ENCODE measurements at places on chromosomes 4 and X.

DNA sequence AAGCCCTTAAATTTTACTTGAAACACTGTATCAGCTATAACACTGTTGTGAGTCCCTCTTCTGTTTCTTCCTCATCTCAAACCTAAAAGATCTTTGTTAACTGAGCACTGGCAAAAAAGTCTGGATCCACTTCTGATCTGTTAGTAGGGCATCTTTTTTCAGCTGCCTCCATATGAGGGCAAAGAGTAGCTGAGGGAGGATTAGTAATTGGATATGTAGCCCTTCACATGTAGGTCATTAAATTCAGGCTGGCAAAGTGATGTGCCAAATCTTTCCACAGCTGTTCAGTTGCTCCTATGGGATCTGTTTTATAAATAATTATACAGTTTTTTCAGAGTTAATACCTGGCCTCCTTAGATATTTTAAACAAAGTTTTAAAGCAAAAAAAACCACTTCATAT, 1.1 kb upstream of the TRMT10A start:
- no peak for DNase-seq

DNA sequence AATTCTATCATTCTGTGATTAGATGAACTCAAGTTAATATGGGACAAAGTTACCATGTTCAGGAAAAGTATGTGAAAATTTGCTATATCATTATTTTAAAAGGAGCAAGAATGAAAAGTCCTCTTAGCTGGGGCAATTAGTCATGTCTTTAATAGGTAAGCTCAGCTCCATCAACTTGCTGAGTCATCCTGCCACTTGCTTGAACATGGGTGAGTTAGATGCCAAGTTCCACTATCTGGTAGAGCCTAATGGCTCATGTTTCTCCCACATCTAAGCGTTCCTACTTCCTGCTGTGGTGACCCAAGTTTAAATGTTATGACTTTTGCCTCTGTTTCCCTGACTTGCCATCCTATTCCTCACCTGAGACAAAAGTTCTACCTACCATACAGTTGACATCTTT, 276.8 kb downstream of the ZNF674 start:
- DNase-seq = no peak

DNA sequence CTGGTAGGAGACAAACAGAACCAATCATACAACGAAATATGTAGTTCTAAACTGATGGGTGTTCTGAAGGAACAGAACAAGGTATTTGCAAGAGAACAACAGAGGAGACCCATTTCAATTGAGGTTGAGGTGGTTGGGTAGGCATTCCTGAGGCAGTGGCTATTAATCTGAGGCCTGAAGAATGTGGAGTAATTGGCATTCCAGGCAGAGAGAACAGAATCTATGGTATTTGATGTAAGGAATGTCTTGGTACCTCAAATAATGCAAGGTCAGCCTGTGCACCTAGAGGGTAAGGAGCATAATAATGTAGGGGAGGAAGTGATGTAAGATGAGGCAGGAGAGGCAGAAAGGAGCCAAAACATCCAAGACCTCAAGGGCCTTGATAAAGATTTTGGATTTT, 109.5 kb upstream of the TEX13C start:
- no peak for DNase-seq

GRCh38 chr4:168257768-168258167, 60.8 kb downstream of the DDX60 start:
- DNase-seq = no peak

DNA sequence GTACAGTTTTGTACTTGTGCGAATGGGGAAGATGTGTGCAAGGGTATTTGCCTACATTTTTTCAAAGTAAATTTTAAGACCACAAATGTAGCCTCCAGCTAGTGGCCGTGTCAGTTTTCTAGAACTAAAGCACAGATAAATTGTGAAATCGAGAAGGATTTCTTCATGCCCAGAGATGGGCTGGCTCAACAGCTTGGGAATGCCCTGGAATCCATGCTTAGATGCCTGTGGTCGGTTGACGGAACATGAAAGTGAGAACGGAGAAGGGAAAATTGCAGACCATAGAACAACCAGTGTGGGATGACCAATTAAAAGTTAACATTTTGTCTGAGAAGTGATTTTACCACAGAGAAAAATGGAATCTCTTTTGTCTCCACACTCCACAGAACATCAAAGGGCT, 73.2 kb upstream of the VCX2 start:
- DNase-seq = no peak

DNA sequence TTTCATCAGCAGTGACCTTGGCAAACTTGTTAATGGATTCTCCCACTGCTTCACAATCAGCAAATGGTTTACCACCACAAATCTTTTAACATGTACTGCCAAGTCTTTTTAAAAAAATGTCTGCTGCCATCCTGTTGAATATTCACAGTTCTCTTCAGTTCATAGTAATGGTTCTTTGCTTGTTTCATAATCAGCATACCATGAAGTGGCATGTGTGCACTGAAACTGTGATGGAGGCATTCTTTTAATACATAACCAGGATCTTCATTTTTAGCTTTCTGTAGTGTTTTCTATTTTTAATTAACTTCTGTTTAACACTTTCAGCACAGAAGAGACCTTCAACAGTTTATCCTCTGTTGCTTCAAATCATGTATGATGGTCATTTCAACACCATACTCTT, 230.1 kb upstream of the ARSJ start:
- DNase-seq = no peak

GRCh38 chrX:16985286-16985685, 38.8 kb downstream of the REPS2 start:
- DNase-seq = no peak

DNA sequence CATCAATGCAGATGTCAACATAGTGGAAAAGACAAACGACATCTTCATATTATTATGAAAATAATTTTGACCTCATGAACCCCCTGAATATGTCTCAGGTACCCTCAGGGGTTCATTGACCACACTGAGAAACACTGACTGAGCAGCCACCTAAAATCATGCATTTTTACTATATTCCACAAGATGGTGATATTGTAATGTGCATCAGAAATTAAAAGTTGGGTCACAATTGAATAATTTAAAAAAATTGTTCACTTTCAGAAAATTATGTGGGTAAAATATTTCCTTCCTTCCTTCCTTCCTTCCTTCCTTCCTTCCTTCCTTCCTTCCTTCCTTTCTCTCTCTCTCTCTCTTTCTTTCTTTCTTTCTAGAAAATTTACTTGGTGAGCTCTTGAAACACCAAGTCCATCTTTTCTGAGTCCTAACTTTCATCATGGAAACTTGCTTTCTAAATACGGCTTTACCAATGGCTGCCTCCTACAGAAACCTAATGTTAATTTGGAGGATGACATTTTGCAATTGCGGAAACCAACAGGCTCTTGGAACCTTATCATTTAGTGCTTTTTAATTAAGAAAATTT, 103.6 kb downstream of the RTL3 start:
- DNase-seq = no peak

GRCh38 chrX:70592091-70592490, 147.5 kb downstream of the DLG3 start:
- no peak for DNase-seq

- no peak for DNase-seq
Observed at GRCh38 chrX:94645726-94646125, 971.7 kb downstream of the FAM133A start.

- no peak for DNase-seq
Observed at GRCh38 chr4:138404251-138404650, 162.1 kb upstream of the SLC7A11 start.

DNA sequence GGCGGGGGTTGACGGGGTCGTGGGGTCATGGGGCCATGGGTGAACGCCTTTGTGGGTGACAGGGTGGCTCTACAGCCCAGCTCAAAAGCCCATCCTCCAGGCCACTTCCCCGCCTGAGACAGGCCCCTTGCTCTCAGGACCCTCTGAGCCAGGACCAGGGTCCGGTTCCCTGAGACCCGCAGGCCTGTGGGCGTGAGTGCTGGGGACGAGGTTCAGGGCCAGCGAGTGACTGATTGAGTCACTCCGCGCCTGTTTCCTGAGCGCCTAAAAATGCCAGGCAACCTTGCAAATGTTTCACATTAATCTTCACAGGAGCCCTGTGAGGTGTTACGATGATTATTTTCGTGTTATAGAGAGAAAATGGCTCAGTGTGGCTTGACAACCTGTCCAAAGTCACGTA, 97.8 kb downstream of the ZNF674 start:
- no peak for DNase-seq

GRCh38 chrX:2410279-2411020, 90.3 kb downstream of the DHRSX start:
- DNase-seq = no peak

- no peak for DNase-seq
Observed at GRCh38 chr4:77002321-77003107, 53.0 kb downstream of the SEPTIN11 start.

DNA sequence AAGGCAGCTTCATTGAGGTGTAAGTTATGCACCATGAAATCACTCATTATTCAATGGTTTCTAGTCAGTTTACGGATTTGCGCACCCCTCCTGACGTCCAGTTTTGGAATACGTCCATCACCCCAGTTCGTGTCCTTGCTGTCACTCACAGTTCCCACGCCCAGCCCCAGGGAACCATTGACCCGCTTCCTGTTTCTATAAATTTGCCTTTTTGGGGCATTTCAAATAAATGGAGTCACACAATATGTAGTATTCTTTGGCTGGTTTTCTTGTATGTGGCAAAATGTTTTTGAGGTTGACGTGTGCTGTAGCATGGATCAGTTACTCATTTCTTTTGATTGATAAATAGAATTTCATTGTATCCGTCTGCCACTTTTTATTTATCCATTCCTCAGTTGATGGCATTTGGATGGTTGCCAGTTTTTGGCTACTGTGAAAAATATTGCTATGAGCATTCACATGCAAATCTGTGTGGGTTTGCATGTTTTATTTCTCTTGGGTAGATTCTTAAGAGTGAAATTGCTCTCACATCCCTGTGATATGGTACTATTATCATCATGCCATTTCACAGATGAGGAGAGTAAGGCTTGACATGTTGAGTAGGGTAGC, 18.4 kb upstream of the SORCS2 start:
- DNase-seq = no peak

- DNase-seq = no peak
Observed at GRCh38 chr4:24777536-24778463, 17.6 kb upstream of the SOD3 start.

GRCh38 chr4:101355246-101355645, 7.9 kb upstream of the PPP3CA start:
- DNase-seq = no peak

- DNase-seq = no peak
Observed at GRCh38 chr4:180542445-180543100, 1700.6 kb upstream of the TENM3 start.

DNA sequence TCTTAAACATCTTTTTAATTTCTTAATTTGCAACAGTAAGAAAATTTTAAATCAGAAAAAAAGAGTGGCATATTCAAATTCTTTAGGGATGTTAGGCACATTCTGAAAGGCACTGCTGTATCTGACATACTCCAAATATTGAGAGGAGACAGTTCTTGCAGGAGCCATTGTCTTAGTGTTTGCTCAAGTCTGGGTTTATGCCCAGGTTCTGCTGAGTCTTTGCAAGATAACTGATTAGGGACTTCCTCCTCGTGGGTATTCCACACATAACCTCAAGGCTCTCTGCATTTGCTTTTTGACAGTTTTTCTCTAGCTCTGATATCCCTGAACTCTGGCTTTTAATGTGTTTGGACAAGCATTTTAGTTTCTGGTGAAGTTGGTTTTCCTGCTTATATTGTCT, 52.6 kb downstream of the RPS3A start:
- DNase-seq = no peak

GRCh38 chr4:26325191-26325590, 4.4 kb downstream of the RBPJ start:
- no peak for DNase-seq

- DNase-seq = no peak
Observed at GRCh38 chrX:111041018-111041462, 55.0 kb upstream of the PAK3 start.

GRCh38 chr4:181559637-181560036, 683.6 kb upstream of the TENM3 start:
- DNase-seq = no peak

DNA sequence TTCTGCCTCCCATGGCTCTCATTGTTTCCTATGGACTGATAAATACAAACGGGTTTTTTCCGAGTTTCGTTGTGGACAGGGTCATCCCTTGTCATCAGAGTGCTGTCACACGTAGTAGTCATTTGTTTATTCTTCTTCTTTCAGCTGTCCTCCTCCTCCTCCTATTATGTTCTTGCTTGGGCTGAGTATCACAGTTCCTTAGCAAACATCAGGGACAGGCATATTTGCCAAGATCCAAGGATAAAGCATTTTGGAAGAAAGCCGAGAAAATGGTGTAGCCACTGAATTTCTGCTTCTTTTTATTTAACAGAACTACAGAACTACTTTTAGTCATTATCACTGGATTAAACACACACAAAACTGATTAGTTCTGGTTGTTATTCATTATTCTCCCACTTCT, 167.9 kb downstream of the MAML3 start:
- DNase-seq = no peak

DNA sequence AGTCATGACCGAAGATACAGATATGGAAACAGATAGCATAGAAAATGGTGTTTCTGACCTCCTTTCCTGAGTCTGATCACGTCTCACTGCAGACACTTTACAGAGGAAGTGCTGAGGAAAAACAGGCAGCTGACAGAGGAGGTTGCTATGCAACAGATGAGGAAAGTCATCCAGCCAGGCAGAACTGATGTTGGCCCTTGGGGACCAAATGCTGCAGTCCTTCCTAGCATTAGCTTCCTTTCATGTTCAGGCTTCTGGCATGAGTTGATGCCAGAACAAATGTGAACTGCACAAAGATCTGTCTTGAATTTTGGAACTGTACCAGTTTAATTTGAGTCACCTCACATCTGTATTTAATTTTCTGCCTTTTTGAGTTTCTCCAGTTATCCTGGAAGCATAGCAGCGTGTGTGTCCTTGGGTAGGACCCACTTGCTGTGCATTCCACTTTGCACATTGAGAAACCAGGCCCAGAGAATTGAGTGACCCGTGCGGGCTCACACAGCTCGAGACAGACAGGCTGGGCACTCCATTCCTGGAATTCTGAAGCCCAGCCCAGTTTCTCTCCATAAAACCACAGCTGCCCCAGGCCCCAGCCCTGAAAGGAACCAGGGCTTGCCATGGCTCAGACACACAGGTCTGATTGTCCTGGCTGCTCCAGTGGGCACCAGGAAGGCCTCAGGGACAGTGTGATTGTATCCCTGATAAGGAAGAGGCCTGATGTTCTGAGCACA, 1.4 kb upstream of the MAGED1 start:
- DNase-seq = no peak

DNA sequence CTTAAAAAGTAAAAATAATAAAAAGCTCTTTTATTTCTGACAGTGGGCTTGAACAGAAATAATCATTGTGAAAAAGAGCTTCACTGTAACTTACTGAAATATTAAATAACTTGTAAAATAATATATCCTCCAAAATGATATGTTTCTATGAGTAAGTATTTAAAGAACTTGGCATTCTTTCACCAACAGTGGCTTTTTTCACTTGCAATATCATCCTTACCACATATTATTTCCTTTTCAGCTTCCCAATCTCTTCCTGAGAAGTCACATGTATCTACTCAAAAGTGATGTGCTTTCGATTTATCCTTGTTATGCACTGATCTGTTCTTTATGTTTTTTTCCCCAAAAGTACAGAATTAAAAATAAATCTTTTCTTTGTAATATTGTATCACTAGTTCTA, 2.2 kb upstream of the PCDH18 start:
- DNase-seq = no peak

- no peak for DNase-seq
Observed at GRCh38 chr4:108215055-108215454, 46.3 kb upstream of the LEF1 start.

Measured in stimulated activated CD4-positive, alpha-beta T cell treated with anti-CD3 and anti-CD28 coated beads, Interleukin-12 subunit alpha, Interleukin-12 subunit beta, amount 100 ng/mL, for 24 hours (primary cell).